ENCODE measurements at places on chromosomes 2 and 18.
A peak's percentile ranks its signal among the peaks of the same experiment; 100 is the strongest.

DNA sequence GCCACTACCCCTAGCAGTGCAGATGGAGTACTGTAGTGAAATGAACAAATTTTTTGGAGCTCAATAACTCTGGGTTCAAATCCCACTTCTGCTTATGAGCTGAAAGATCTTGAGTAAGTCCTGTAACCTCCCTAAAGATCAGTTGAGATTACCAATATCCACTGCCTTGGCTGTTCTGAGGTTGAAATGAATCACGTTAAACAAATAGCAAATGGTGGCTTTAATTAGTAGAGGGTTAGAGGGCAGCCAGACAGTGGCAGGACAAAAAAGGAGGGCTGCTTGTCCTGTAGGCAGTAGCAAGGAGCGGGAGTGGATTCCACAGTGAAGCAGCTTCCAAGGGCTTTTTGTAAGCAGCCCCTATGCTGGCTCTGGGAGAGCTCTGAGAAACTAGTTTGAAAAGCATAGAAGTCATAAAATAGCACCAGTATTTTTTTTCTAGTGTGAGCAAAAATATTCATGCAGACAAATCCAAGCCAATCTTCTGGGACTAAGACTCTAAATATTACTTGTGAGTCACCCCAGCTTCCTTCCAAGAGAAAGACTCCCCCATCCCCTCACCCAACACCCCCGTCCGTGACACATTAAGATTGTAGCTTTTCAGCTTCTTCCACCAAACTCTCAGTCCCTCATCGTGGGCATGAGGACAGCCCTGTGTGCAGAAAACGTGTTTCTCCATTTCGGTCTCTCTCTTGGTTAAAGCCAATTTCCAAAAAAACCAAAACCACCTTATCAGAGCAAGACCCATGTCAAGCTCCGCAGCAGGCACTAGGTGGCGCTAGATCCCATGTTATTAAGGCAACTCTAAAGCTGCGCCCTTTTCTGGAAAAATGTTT is 123.5 kb upstream of the LGALSL start:
- DNase-seq = peak; percentile 82

- no peak for DNase-seq
Measured at GRCh38 chr2:10894264-10894935, 17.3 kb upstream of the KCNF1 start.

DNA sequence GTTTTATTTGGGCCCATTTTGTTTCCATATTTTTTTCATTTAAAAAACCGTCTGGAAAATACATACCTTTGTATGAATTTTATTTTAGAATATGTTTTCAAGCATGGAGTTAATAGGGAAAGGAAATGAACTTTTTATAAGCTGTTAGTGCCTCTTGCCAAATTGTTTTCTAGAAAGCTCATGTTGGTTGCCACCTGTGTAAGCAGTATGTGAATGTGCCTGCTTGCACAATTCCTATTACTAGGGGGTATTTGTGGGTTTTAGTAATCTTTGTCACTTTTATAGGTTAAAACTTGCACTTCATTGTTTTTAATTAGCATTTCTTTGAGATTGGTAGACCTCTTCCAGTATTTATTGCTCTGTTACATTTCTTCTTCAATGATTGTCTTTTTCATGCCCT is 107.3 kb downstream of the TANC1 start:
- DNase-seq = no peak

GRCh38 chr2:62858231-62858832 is 152.8 kb downstream of the EHBP1 start:
- no peak for DNase-seq

- peak; percentile 50 for DNase-seq
Measured at GRCh38 chr2:130756053-130756873, 923 bp downstream of the AMER3 start.
